ENCODE measurements at places on chromosomes 13 and 19. TPM values are rescaled to one million over a fixed set of nuclear protein-coding genes. Genes with fewer than 3 reads are reported as not detected.

- no peaks in the 10 kb centered on the region for H3K27me3 ChIP-seq
- no peaks in the 10 kb centered on the region for H3K4me1 ChIP-seq
- no peak overlapping the region for H3K4me3 ChIP-seq
- H3K27ac ChIP-seq, result no peak overlapping the region
Measured at GRCh38 chr19:13493516-13494310, 12.6 kb downstream of the CACNA1A start.

DNA sequence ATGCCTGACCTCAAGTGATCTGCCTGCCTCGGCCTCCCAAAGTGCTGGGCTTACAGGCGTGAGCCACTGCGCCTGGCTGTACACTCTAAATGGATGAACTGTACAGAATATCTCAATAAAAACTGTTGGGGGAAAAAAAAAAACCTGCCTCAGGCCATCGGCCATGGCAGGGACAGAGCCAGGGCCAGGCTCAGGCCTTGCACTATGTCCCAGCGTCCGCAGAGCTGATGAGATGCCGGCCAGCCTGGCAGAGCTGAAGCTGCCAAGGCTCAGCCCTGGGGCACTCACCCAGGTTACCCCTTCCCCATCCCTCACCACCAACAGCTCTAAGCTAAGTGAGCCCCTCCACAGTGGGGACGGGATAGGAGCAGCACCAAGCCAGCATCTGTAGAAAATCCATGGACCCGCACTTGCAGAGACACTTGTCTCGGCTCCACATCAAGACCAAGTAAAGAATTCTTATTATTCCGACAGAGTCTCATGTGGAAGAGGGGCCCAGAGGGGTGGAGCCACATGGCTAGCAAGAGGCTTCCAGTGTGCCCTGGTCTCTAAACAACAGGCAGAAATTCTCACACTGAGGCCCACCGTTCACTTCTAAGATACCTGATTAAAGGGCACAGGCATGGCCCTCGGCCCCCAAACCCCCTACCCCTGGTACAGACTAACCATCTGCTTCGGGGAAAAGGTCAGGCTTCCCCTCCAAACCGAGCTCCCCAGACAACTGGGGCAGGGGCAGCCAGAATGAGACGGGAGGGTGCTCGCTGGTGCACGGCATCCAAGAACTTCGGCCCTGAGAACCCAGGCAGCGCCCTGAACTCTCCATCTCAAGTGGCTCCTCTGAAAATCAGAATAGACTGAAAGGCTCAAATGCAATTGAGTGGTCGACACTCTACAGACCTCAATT lies 5.8 kb downstream of the PPP6R1 start:
- H3K27me3 ChIP-seq, result no peaks in the 10 kb centered on the region
- no peak for DNase-seq
- H3K4me3 ChIP-seq, result no peak overlapping the region

- no peaks in the 10 kb centered on the region for H3K36me3 ChIP-seq
- H3K4me3 ChIP-seq, result no peak overlapping the region
- no peak for DNase-seq
- no peaks in the 10 kb centered on the region for H3K27me3 ChIP-seq
Measured at GRCh38 chr19:15498910-15499309, 9.4 kb upstream of the CYP4F22 start.

Gene SLITRK6
- total RNA-seq, result 17.3 TPM

Gene CRB3
- total RNA-seq, result 245 TPM

Data from Peyer's patch (tissue), 4 donors.